NCI-H1436 (cell line): ENCODE measurements at places on chromosomes 1 and 21.

- no peak for DNase-seq
Observed at GRCh38 chr1:179840107-179840506, 37.5 kb downstream of the TOR1AIP2 start.

GRCh38 chr1:96634883-96635282 lies 86.7 kb upstream of the PTBP2 start:
- peak; percentile 12 for DNase-seq

GRCh38 chr1:184294101-184294500 lies 92.7 kb upstream of the C1orf21 start:
- DNase-seq, result no peak

- DNase-seq, result no peak
Observed at GRCh38 chr1:60921175-60921574, 161.2 kb upstream of the NFIA start.
